ENCODE measurements at places on chromosomes 11 and 22.

GRCh38 chr22:29979777-29980321, 96.9 kb downstream of the MTMR3 start:
- peak; percentile 88 for DNase-seq

DNA sequence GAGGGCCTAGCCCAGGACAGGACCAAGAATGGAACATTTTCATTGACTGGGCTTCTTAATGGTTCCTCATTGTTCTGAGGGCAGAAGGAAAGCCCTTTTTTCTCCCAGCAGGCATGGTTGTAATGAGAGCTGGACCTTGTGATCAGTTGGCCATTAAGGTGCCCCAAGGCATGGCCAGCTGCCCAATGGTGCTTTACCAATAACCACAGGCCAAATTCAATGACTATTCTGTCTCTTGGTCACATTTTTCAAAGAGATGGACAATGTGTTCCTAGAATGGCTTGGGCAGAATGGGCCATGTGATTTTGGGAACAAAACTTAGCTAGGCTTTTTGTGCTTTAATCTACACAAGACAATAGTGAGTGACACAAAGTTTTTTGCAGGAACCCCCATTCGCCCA, 7.3 kb downstream of the NAV2 start:
- no peak for DNase-seq

- no peak for DNase-seq
Observed at GRCh38 chr11:65778901-65779668, 1.7 kb downstream of the AP5B1 start.

DNA sequence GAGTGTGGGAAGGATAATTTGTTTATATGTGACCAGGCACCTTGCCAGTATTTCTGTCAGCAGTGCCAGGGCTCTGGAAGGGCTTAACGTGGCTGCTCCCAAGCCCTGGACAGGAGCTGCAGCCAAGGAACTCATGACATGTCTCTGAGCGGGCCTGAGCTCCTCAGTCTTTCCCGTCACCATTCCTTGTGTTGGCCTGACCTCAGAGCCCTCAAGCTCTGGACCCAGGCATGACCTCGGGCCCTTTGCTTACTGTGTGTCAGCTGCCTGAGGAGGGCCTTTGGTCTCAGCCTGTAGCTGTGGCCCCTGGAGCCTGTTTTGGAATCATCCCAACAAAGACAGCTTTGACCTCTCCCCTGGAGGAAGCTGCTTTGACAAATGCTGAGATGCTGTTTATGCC, 264.1 kb upstream of the PLET1 start:
- DNase-seq = no peak
